NCI-H345 (cell line): ENCODE measurements at places on chromosomes 16 and 17.
A peak's percentile ranks its signal among the peaks of the same experiment; 100 is the strongest.

DNA sequence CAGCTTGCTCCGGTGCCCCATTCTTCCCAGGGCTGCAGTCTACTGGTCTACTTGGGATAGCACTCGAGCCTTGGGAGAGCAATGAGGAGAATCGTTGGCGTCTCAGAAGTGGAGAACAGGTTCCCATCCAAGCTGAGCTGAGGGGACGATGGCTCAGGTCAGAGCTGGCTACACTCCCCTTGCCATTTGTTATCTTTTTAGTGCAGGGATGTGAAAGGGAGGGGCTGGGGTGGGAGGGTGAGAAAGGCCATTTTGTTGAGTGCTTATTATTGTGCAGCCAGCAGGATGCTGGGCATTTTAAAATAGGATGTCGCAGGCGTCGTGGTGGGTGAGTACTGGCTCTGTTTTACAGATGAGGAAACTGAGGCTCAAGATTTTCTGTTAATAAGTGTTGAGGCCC lies 410.8 kb downstream of the SNX29 start:
- no peak for DNase-seq

DNA sequence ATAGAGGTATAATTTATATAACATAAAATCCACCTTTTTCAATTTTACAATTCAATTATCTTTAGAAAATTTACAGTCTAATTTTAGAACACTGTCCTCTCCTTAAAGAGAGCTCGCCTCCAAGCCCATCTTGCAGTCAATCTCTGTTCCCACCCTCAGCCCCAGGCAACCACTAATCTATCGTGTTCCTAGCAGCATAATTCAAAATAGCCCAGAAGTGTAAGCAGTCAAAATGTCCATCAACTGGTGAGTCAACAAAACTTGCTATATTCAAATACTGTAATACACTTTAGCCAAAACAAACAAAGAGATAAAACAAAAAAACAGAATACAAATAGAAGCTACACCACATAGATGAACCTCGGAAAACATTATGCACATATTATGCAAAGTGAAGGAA lies 1006.8 kb upstream of the EEF2KMT start:
- DNase-seq = no peak

- DNase-seq = no peak
These were observed 4.1 kb downstream of the ST6GALNAC2 start for GRCh38 chr17:76581515-76581914.

GRCh38 chr17:39799395-39799794 lies 61.7 kb downstream of the GRB7 start:
- DNase-seq = no peak

- DNase-seq = no peak
These were observed 203.8 kb upstream of the HSBP1 start for GRCh38 chr16:83603723-83604570.

DNA sequence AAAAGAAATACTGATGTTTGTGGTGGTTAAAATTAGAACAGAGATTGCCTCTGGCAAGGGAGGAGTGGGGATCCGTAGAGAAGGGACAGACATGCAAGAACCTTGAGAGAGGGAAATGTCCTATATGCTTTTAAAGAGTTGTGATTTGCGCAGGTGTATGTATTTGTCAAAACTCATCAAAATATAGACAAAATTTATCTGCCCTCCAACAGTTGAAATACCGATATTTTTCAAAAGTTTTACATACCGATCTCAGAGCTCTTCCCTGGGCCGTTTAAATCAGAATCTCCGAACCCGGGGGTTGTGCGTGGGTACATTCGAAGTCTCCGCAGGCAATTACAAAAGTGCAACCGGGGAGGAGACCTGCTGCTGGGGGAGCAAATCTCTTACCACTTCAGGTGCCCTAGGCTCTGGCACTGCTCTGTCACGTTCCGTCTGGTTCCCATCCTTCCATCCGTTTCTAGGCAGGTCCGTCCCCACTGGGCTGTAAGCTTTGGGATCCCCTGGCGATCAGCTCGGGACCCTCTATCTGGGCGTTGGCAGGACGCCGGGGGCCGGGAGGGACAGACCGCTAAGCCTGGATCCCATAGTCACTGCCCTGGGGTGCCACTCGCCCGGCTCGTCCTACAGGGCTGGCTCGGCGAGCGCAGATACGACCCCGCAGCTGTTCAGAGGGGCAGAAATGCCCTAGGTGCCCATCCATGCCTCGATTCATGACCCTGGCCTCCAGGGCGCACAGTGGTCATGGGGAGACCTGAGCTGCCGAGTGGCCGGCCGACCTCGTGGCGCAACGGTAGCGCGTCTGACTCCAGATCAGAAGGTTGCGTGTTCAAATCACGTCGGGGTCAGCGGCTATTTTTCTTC lies 4.2 kb downstream of the BORCS6 start:
- peak; percentile 72 for DNase-seq

- DNase-seq = peak; percentile 72
These were observed 14.1 kb upstream of the DNAI2 start for GRCh38 chr17:74259667-74260524.

- DNase-seq = no peak
These were observed 26.8 kb upstream of the GLG1 start for GRCh38 chr16:74633686-74634085.

GRCh38 chr17:73342050-73342522 lies 30.3 kb upstream of the CDC42EP4 start:
- peak; percentile 26 for DNase-seq

DNA sequence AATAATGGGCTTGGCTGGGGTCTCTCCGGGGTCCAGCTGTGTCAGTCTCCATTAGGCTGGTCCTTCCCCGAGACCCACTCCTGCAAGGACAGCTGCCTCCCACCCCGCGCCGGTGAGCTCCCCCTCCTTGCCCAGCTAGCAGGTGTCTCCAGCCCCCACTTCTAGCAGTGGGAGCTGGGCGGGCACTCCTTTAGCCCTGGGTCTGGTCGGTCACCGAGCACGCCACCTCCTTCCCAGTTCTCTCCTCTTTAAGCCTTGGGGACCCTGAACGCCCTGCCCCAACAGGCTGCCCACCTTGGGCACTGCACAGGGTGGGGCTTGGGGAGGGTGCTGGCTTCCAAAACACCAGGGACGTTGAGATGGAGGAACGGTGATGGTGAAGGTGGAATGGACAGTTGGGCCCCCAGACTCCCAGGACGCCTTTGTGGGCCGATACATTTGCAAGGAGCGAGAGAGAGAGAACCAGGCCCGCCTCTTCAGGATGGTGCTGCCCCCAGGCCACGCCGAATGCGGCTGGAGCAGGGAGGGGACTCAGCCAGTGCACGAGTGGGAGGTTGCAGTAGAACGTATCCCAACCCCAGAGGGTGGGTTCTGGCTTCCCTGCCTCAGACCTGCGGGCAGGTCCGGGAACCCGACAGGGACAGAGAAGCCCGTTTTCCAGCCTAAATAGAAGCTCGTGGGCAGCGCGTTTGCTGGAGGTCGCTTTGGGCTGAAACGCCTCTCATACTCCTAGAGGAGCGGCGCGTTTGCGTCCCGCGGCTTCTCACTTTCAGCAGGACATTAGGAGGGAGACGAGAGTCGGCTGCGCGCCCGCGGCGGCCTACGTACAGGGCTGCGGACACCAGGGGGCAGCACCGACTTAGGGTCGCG lies 10.7 kb downstream of the TBX2 start:
- DNase-seq = no peak

DNA sequence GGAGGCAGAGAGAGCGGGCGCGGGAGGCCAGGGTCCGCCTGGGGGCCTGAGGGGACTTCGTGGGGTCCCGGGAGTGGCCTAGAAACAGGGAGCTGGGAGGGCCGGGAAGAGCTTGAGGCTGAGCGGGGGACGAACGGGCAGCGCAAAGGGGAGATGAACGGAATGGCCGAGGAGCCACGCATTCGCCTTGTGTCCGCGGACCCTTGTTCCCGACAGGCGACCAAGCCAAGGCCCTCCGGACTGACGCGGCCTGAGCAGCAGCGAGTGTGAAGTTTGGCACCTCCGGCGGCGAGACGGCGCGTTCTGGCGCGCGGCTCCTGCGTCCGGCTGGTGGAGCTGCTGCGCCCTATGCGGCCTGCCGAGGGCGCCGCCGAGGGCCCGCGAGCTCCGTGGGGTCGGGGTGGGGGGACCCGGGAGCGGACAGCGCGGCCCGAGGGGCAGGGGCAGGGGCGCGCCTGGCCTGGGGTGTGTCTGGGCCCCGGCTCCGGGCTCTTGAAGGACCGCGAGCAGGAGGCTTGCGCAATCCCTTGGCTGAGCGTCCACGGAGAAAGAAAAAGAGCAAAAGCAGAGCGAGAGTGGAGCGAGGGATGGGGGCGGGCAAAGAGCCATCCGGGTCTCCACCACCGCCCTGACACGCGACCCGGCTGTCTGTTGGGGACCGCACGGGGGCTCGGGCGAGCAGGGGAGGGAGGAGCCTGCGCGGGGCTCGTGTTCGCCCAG lies 1.2 kb upstream of the CBX4 start:
- DNase-seq = peak; percentile 59

DNA sequence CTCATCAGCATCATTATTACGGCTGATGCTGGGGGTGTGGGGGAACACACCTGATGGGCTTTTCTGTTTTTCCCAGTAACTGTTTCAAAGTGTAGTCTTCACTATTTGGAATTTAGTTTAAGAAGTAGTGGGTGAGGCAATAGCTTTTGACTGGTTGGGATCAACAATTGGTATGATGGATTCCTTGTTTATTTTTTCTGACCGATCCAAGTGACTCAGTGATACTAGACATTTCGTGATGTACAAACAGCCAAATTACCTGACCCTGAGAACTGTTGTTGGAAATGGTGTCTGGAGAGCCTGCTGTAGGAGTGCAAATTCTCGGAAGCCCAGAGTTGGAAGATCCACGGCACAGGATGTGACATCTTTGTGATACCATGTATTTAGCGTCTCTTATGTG lies 204.2 kb downstream of the PRKCA start:
- DNase-seq = no peak

GRCh38 chr16:55565086-55565485 lies 1.4 kb upstream of the CAPNS2 start:
- no peak for DNase-seq

- DNase-seq = no peak
These were observed 6.5 kb upstream of the TAOK1 start for GRCh38 chr17:29383686-29384085.

DNA sequence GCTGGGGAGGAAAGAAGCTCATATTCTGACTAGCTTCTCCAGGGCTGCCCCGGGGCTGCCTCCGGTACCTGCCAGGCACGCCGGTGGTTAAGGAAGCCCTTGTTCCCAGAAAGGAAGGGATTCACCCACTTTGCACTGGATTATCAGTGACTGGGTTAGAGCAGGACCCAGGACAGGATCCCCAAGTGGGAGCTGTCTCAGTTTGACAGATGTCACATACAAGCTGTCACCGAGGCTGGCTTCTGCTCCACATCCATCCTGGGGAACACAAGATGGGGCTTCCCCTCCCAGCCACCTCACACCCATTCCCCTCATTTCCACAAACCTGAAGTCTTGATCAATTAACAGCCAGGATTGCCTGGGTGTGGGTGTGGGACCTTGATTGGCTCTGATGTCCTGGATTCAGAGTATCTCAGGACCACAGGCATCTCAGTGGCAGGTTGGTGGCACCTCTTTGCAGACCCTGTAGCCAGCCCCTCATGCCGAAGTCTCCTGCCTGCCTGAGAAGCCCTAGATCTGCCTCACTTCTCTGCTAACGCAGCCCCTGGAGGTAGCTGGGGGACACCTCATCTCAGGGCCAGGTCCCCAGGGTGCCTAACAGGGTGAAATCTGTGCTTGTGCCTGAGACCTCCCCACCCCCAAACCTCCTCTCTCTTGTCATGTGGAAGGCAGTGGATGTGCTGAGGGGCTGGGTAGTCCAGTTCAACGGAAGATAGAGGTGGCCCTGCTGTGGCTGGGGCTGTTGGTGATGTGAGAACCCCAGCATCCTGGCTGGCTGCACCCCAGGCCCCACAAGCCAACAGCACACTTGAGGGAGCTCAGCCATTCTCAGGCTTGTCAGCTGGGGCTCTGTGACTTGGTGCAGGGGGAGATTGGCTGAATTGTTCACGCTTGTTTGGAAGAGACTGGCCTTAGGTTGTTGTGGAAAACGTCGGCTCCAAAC lies 1.4 kb downstream of the CACNG5 start:
- no peak for DNase-seq

GRCh38 chr17:81217491-81217890 lies 5.3 kb downstream of the CEP131 start:
- no peak for DNase-seq

- no peak for DNase-seq
These were observed 898 bp downstream of the SNAI3 start for GRCh38 chr16:88685156-88686061.

GRCh38 chr17:13346081-13346533 lies 255.6 kb downstream of the HS3ST3A1 start:
- no peak for DNase-seq
